Effector memory CD4-positive, alpha-beta T cell (primary cell): ENCODE measurements at places on chromosomes 2 and 18.

DNA sequence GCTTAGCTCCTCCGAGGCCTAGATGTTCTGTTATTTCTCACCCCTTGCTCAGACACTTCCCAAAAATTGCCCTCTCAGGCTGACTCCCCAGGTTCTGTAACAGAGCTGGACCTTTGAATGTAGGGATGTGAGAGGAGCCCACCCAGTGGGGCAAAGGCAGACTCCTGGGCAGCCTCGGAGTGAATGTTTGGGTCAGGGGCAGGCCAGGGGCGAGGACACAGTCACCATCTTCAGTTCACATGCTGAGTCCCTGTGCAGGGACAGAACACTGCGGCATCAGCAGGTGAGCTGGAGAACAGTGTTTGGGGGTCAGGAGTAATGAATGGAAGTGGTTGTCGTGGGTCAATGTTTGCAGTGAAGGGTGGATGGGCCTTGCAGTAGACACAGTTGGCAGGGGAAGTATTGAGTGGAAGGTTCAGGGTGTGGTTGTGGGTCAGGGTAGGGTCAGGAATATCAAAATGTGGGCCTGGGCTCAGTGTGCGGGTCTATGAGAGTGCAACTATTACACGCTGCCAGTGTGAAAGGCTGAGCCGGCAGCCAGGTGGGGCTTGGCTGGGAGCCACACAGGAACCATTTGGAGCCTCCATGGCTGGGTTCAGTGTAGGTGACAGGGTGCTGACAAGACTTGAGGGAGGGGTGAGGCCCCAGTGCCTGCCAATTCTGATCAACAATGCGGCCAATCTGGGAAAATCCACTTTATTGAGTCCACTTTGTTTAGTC is 4.4 kb downstream of the IHH start:
- DNase-seq = no peak

DNA sequence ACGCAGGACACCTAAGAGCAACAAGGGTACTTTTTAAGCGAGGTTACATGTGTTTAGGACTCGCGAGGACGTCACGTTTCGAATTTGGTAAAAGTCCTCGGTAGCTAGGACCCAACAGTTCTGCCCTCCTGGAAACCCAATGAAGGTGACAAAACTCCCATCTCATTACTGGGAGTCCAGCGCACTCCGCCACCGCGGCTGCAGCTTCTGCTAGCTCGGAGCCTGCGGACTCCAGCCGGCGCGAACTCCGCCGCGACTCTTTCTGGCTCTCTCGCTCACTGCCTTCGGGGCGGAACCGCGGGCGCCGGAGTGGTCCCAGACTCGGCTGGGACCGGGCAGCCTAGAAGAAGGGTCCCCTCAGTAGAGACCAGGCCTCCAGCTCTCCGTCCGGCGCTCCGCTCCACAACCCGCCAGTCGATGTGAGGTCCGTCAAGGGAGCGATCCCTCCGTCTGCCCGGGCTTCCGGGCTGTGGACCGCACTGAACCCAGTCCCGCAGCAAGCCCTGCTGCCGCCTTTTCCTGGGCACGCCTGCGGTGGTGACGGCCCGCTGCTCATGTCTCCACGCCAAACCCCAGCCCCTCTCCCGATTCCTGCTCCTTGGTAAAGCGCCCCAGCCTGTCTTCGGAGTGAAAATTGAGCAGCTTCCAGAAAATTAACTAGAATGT is 3.0 kb upstream of the OSR1 start:
- DNase-seq = no peak

DNA sequence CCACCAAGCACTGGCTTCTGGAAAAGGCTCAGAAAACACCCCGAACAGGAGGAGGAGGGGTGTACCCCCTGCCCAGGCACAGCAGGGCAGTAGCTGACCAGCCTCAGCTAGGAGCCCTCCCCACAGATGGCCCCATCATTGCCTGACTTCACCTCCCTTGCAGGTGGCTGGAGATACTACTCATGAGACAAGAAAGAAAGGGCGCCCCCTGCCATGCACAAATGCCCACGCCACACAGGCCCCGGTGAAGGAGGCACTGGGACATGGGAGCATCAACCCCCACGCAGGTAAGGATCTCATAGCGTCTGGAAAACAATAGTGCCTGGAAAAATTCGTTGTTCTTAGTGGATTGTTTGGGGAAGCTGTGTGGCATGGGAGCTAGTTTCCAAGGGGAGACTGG is 240.6 kb downstream of the TFCP2L1 start:
- no peak for DNase-seq

DNA sequence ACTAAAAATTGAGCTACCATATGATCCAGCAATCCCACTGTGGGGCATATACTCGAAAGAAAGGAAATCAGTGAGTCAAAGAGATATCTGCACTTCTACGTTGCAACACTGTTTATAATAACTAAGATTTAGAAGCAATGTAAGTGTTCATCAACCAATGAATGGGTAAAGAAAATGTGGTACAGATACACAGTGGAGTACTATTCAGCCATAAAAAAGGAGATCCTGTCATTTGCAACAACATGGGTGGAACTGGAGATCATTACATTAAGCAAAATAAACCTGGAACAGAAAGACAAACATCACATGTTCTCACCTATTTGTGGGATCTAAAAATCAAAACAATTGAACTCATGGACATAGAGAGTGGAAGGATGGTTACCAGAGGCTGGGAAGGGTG is 385.0 kb upstream of the TRIB2 start:
- no peak for DNase-seq

DNA sequence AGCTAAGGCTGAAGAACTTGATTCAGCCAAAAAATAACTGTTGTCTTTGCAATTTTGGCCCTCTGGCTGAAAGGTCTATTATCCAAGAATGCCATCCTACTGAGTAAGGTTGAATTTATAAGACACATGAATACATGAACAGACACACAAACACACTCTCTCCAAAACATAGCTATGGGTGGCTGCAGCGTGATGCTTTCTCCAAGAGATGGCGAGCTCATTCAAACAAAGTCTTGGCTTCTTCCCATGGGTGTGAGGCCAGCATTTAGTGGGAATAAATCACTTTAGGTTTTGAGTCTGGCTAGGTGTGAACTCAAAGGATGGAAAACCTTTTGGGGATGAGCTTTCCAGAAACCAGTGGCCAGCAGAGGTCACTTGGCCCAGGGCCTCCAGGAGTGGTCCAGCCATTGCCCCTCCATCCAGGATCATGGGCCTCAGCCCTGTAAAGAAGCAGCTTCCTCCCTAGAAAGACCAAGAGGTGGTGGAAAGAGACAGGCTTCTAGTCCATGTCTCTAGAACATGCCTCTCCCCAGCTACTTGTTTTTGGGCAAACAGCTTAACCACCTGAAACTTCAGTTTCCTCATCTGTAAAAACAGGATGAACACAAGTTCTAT is 11.0 kb upstream of the OSR1 start:
- no peak for DNase-seq

- DNase-seq = no peak
Observed at GRCh38 chr2:3262437-3263388, 114.9 kb downstream of the EIPR1 start.

GRCh38 chr2:38512211-38512610 is 90.5 kb downstream of the HNRNPLL start:
- DNase-seq = no peak

GRCh38 chr2:232672588-232672987 is 24.5 kb upstream of the GIGYF2 start:
- DNase-seq = no peak

- DNase-seq = no peak
Observed at GRCh38 chr2:199940373-199940772, 14.9 kb downstream of the TYW5 start.

DNA sequence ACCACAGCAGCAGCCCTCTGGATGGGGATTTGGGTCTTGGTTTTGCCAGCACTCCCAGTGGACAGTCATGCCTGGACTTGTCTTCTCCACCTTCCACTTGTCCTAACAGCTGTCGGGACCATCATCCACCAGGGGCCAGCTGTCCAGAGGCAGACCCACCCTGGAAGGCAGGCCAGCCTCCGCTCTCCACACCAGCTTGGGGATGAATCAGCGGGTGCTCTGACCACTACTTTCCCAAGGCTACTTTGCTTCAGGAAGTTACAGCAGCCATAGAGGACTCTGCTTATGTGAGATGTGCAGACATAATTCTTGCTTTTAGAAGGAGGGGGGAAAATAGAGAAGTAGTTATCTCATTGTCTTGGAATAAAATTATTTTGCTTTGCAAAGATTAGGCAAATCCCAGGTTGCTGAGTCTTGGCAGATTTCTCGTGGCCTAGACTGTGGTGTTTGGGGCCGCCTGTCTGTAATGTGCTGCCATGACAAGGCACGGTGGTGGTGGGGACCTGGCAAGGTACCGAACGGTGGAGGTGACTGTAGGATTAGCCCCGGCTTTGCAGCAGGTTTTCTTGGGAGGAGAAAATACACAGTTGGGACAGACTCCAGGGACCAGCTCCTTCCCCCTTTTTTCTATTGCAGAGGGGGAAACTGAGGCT is 148.7 kb downstream of the AGAP1 start:
- no peak for DNase-seq

DNA sequence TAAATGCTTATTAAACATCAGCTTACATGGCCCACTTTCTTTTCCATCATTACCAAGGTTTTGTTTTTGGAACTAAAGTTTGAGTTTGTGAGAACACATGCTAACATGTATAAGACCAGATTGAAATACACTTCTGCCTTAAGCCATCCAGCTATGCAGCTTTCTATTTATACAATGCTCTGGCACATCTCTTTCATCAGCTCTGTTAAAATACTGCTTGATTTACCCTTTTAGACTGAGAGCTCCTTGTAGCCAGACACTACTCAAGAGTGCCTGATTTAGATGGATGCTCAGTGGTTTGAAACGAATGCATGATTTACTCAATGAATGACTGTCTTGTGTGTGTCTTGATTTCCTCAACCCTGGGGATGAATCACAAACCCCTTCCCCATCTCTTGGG is 392.5 kb downstream of the THSD7B start:
- no peak for DNase-seq

DNA sequence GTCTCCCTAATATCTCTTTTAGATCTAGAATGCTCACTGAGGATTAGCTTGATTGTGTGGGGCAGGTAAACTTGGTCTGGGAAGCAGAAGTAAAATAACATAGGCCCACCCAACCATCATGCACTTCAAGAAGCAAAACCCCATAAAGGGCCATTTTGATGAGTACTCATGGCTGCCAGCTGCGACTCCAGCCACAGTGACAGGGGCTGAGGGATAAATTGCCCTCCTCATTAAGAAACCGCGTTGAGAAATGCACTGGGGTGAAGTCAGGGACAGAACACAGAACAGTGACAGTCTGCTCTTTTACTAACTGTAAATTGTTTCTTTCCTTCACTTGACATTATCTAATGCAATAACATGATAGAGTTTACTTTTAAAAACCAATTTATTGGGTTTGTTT is 60.2 kb downstream of the RND3 start:
- no peak for DNase-seq

GRCh38 chr2:104969564-104969963 is 68.3 kb upstream of the MRPS9 start:
- DNase-seq = no peak

- DNase-seq = no peak
Observed at GRCh38 chr2:61411109-61411508, 59.8 kb downstream of the USP34 start.

DNA sequence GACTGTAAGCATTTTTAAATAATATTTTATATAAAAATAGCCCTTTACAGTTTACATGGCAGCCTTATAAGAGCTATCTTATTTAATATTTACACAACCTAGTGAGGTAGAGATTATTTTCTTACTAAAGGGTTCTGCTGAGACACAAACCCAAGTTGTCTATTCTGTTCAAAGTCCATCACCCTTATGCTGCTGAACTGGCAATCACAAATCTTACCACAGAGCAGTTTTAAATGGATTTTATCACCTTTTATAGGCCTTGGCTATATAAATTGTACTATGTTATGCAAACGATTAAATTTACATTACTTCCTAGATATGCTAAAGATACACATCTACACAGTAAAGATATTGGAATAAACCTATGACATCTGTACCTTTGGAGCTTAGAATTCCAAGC is 40.7 kb downstream of the RBM45 start:
- DNase-seq = no peak

DNA sequence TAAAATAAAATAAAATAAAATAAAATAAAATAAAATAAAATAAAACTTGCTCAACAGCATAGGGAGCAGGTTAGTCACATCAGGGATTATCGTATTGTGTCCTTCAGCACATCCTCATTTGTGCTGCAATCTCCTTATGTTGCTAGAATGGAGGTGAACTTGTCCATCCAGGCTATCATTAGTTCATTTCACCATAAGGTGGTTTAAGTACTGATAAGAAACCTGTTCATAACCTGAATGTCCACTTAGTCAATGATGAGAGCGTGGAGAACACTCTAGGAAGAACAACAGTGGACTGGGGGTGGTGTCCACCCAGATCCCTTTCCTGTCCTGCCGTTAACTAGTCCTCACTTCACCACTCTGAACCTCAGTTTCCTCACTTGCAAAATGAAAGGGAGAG is 21.9 kb downstream of the DHRS9 start:
- no peak for DNase-seq
